ENCODE measurements at places on chromosomes 5 and 9.

- DNase-seq, result no peak
Measured at GRCh38 chr9:14415947-14416346, 102.0 kb upstream of the NFIB start.

DNA sequence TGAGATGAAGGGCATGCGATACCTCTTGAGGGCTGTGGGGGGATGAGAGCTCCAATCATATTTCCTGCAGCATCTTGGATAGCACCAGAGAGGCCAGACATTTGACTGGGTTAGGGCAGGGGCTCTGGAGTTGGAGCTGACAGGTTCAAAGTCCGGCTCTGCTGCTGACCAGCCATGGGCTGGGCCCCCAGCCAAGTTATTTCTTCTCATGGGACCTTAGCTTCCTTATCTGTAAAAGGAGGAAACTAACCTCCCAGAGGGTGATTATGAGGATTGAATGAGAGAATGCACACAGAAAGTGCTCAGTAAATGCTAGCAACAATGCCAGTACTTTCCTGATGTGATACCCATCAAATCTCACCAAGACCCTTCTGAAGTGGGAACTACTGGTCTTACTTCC is 65.2 kb upstream of the SLC25A51 start:
- no peak for DNase-seq

GRCh38 chr5:95895771-95896170 is 65.9 kb downstream of the ELL2 start:
- DNase-seq, result no peak

DNA sequence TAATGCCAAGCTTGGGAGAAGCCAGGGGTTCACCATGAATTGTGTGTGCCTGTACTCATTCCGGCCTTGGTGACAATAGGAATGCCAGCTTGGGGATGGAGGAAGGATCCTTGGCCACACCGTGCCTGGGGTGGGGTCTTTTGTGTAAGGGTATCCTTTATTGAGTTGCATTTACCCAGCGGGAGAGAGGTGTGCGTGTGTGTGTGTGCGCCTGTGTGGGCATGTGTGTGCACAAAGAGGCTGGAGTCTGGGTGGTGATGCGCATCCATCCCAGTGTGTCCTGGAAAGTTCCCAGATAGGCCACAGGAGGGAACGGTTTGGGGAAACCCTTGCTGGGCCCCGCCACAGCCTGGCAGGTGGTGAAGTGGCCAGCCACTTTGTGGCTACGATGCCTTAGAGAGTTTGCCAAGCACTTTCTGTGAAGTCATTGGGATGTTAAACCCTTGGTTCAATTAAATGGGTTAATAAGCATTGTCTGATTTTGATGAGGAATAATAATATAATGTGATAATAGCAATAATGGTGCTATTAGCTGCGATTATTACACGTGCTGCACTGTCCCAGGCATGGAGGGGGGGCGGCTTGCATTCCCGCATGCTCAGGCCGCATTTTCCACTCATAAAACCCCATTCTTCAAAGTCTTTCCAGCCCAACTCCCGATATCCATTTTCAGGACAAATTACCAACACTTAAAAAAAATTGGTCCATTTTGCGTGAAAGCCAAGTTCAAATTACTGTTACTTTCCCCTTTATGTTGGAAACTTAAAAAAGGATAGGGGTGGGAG is 13.7 kb downstream of the PITX1 start:
- no peak for DNase-seq

- no peak for DNase-seq
Measured at GRCh38 chr9:82108474-82108873, 119.9 kb downstream of the SPATA31D1 start.

GRCh38 chr5:179599973-179600372 is 23.5 kb downstream of the HNRNPH1 start:
- no peak for DNase-seq

- no peak for DNase-seq
Measured at GRCh38 chr9:1083325-1083913, 33.3 kb downstream of the DMRT2 start.

- DNase-seq, result no peak
Measured at GRCh38 chr9:111957856-111958631, 61.4 kb downstream of the UGCG start.

- DNase-seq, result no peak
Measured at GRCh38 chr9:26502311-26502710, 390.3 kb downstream of the CAAP1 start.

GRCh38 chr9:124857533-124858162 is 4.1 kb downstream of the RPL35 start:
- DNase-seq, result no peak

DNA sequence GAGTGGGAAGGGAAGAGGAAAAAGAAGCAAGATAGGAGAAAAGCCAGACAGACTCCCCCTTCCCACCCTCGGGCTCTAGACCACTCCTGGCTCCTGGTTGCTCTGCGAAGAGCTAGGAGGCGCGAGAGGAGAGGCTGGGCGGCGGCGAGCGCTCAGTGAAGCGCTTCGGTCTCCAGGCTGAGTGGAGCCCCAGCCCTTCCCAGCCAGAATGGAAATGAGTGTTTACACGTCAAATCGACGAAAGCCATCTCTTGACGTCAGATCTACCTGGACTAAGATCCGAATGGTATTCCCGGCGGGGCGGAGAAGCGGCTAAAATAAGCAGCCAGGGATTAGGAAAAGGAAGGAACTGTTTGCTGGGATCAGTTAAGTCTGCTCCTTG is at the start of gene PCSK1:
Gene PCSK1 (minus strand): TSS at position 183 of the 382 bp plus-strand sequence. CDS start 206 bp downstream, outside the sequence.
- DNase-seq, result no peak

GRCh38 chr9:115944166-115944948 is 209.2 kb upstream of the PAPPA start:
- no peak for DNase-seq

- DNase-seq, result no peak
Measured at GRCh38 chr9:92658611-92659010, 11.3 kb downstream of the IPPK start.

- DNase-seq, result no peak
Measured at GRCh38 chr5:68999181-68999580, 94.6 kb upstream of the SLC30A5 start.

DNA sequence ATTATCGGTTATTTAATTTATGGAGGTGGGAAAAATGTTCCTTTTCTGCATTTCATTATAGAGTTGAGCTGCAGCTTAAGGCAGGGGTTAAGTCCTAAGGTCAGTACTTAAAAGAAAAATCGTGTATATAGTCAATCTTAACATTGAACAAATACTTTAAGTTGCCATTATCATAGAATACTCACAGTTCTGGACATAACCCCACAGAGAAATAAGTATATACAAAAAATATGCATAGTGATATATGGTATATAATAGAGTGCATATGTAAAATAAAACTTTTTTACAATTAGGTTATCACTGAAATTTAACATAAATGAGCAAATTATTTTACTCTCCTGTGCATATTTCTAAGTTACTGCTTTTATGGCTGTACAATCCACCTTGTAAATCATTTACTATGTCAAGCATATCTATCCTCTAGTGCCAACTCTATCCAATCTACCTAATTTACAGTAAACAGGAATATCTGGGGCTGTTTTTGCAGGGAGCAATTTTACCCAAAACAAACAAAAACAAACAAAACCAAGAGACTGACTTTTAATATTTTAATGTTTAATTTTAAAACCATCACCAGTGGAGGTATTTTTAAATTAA is 28.8 kb downstream of the TTC39B start:
- no peak for DNase-seq

DNA sequence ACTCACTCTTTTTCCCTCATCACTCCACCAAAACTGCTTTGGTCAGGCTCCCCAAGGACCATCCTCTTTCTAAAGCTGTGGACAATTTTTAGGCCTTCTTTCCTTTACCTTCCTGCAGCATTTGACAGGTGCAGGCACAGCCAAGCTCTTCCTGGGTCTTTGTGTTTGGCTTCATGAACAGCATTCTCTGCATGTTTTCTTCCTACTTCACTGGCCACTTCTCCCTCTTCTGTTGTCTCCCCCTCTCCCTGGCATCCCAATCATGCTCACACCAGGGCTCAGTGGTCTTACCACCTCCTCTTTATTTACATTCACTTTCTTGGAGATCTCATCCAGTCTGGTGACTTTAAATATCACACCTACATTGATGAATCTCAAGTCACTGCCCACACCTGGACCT is 51.1 kb downstream of the CTNND2 start:
- no peak for DNase-seq

DNA sequence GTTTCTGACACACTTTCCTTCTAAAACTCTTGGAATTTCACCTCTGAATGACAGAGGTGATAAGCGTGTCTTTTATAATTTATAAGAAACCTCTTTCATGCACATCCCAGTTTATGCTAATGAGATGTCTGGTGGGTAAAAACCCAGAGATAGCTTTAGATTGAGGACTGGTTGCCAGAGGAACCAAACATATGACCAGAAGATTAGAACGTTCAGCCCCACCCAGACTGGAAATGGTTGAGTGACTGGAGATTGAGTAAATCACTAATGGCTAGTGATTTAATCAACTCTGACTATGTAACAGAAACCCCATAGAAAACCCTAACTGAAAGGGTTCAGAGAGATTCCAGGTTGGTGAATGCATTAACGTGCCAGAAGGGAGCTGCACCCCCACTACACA is 69.2 kb downstream of the CDH18 start:
- DNase-seq, result no peak

GRCh38 chr5:179906795-179907555 is 722 bp downstream of the TBC1D9B start:
- no peak for DNase-seq

- no peak for DNase-seq
Measured at GRCh38 chr9:17398350-17398749, 180.5 kb upstream of the SH3GL2 start.

DNA sequence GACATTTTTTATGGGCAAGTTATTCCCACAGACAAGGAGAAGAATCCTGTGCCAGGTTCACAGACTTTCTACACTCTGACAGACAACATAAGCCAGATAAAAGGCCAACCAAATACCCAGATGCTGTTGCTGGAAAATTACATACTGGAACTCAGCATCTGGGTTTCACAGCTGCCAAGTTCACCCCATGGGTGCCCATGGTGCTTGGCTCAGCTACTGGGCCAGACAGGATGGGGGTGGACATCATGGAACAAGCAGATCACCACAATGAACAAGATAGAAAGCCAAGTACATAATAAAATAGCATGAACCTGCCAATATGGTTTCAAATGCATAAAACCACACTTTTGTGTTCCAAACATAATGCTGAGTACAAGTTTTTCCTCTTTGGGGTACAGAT is 999.8 kb downstream of the NR2F1-AS1 start:
- no peak for DNase-seq

DNA sequence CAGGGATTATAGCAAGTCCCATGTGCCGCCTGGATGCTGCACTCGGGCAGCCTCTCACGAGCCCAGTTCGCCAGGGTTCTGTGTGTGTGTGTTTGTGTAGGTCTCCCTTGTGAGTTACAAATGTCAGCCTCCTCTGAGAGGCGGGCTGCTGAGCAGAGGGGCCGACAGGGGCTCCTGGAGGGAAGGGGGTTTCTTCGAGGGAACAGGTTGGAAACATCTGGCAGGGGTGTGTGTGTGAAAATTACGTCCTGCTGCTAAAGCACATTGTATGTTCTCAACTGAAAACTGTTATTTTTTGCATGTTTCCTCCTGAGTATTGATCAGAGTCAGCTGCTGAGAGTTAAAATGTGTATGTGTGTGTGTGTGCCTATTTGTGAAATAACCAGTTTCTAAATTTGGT is 9.7 kb downstream of the GALNT10 start:
- no peak for DNase-seq

DNA sequence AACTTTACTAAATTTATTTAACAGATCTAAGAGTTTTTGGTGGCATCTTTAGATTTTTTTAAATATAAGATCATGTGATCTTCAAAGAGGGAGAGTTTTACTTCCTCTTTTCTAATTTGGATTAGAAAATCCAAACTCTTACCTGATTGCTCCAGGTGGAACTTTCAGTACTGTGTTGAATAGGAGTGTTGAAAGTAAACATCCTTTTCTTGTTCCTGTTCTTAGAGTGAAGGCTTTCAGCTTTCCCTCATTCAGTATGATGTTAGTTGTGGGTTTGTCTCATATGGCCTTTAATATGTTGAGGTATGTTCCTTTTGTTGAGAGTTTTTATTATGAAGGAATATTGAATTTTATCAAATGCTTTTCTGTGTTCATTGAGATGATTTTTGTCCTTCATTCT is 650.0 kb upstream of the SGCD start:
- DNase-seq, result no peak

- no peak for DNase-seq
Measured at GRCh38 chr5:111113678-111114077, 21.5 kb downstream of the WDR36 start.

- no peak for DNase-seq
Measured at GRCh38 chr5:168430296-168430695, 56.0 kb upstream of the RARS1 start.

GRCh38 chr5:54148858-54149257 is 161.5 kb downstream of the ARL15 start:
- DNase-seq, result no peak

DNA sequence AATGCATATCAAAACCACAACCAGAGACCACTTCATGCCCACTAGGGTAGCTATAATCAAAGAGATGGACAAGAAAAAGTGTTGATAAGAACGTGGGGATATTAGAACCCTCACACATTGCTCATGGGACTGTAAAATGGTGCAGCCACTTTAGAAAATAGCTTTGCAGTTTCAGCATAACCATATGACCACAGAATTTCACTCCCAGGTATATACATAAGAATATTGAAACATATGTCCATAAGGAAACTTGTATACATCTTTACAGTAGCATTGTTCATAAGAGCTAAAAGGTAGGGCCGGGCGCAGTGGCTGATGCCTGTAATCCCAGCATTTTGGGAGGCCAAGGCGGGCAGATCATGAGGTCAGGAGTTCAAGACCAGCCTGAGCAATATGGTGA is 56.4 kb downstream of the S1PR3 start:
- no peak for DNase-seq

DNA sequence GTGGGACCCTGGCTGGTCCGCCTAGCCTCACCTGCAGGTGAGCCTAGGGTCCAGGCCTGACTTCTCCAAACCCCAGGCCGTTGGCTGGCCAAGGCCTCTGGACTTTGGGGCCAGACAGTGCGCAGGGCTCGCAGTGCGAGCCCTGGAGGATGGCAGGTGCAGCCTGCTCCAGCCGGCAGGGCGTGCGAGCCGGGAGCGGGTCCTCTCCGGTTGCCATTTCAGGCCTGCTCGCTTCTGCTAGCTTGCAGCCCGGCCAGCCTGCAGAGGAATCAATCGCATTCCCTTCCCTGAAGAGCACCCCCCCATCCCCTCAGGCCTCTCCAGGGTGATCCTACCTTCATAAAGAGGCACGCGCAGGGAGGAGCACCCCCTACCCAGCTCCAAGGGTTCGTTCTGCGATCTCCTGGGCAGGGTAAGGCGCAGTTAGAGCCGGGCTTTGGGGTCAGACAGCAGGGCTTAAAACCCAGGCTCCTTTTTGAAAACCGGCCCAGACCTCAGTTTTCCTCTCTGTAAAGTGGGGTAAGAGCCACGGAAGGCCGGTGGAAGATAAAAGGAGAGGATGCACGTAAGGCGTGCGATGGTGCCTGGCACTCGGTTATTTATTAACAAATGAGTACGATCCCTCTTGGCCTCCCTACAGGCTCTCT is 6.2 kb downstream of the BARHL1 start:
- DNase-seq, result no peak
